Adrenal gland (tissue), 19 donors: ENCODE measurements at places on chromosomes 3 and 15. TPM values are rescaled to one million over a fixed set of nuclear protein-coding genes. Genes with fewer than 3 reads are reported as not detected.

EDC3 gene
- 23.7 TPM for total RNA-seq

DNA sequence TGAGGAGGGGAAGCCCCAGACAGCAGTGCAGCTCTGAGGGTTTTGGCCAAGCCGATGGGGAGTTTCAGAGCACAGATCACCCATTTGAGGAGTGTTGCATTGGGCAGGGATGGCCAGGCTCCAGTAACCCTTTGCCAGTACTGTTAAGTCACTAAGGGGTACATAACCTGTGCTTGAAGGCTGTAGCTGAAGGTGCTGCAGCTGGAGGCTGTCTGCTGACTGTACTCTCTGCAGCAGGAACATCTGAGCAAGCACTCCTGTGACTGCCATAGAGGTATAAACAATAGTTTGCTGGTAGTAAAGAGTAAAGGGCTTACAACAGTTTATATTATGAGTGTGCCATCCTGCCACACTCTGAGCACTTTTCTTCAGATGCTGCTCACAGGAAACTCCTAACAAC is 297.8 kb downstream of the EPHA3 start:
- DNase-seq, result no peak

NR1I2 gene
- total RNA-seq, result not detected

HYAL1 gene
- 35.6 TPM for total RNA-seq

DNA sequence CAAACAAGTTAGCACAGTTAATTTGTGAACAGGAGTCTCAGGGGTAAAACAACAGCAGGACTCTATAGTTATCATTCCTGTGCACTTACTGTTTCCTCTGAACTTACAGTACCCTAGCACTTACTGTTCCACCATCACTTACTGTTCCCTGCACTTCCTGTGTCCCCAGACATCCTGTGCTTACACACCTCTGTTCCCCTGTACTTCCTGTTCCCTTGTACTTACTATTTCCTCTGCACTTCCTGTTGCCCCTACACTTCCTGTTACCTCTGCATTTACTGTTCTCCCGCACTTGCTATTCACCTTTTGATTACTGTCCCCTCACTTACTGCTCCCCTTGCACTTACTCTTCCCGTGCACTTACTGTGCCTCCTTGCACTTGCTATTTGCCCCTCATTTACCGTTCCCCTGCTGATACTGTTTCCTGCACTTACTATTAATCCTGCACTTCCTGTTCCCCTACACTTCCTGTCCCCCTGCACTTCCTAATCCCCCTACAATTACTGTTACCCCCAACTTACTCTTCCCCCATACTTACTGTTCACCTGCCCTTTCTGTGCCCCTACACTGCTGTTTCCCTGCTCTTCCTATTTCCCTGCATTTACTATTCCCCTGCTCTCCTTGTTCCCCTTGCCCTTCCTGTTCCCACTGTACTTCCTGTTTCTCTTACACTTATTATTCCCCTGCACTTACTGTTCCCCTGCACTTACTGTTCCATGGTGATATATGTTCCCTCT is 30.3 kb downstream of the TPRA1 start:
- no peak for DNase-seq

DNA sequence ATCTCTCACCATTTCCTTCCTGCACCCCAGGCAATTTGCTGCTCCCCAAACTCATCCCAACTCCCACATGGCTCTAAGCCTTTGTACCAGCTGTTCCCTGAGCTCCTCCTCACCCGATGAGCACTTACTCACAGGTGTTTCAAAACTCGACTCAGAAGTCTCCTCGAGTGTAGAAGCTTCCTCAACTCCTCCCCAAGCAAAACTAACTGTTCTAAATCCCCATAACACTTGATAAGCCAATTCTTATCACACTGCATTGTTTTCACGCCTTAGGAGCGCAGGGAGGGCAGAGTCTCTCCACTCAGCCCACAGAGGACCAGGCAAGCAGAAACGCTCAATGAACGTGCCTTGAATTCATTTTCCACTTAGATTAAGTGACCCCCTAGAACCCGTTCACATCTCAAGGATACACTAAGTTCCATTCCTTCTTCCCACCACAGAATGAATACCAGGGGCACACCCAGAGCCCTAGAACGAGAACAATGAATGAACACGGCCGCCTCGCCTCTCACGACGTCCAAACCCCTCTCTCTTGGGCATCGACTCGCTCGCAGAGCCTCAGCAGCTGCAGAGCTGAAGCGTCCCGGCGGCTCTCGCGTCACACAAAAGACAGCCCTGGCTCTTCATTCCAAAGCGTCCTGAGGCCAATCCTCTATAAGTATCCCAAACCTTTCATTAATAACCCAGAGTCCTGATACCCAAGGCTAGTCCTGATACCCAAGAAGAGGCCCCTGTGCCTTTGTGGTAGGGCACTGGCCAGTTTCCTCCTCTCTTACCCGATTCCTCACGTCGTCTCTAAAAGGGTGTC is 1.1 kb downstream of the RAF1 start:
- DNase-seq, result peak; percentile 52

ZDHHC19 gene
- total RNA-seq, result 18.7 TPM

DNA sequence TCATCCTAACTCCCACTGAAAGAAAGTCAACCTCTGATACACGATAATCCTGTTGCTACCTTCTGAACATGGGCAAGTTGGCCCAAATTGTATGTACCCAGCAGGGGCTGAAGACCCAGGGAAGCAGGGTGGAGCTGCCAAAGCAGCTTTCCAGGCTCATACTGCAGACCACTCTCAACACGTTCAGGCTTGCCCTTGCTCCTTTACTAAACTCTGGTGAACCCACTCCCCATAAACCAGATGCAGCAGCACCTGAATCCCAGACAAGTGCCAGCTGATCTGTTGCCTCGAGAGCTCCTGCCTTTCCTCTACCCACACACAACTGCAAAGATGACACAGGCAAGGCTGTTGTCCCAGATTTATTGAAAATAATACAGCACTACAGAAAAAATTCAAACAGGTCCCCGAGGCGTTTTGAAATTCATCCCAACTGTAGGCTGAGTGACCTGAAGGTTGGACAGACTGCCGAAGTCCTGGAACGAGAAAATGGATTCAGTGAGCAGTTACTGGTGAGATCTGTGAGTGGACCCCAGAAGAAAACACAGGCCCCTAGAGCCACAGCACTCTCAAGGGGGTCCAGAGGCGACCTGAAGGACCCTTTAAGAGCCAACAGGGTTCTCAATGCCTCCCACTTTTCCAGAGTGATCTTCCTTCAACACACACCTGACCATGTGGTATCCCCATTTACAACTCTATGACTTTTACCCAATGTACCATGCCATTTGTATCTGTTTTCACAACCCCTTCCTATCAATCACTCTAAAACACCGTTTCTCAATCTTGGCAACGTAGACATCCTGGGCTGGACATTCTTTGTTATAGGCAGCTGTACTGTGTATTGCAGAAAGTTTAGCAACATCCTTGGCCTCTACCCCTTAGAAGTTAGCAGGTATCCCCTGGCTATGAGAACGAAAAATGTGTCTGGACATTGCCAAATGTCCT is 3.6 kb downstream of the RPS17 start:
- DNase-seq, result no peak

DNA sequence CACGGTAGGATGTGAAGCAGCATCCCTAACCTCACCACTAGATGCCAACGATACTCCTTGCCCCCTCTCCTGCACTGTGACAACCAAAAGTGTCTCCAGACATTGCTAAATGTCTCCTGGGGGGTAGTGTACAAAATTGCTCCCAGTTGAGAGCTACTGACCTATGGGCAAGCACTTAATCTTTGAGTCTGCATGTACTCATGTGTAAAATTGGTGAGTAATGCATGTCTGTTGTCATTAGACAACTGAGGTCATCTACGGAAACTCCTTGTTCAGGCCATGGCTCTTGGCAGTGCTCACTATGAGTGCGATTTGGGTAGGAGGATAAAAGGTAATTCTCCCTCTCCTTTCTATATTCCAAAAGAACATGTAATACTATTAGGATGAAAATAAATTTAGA is 29.2 kb downstream of the PDHB start:
- no peak for DNase-seq

- no peak for DNase-seq
Observed at GRCh38 chr3:36933540-36934296, 11.1 kb downstream of the TRANK1 start.

DNA sequence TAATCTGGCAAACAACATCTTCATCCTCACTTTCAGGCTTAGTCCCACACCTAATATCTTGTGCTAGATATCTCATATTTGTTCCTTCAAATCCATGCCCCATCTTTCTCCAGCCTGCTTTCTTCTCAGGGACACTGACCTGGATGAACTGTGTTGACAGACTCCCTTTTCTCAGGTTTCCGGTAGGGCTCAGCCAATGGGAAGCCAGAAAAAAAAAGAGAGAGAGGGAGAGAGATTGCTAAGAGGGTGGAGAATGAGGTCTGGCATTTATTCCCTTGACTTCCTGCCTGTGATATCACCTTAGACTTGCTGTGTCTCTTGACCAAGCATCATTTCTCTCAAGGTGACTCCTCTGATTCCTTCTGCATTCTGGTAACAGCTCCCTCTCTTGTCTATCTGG is 145.6 kb upstream of the ABI3BP start:
- no peak for DNase-seq

- DNase-seq, result no peak
Observed at GRCh38 chr15:88509321-88509720, 37.2 kb downstream of the DET1 start.

GRCh38 chr15:91165850-91166249 is 65.8 kb downstream of the SV2B start:
- no peak for DNase-seq

DNA sequence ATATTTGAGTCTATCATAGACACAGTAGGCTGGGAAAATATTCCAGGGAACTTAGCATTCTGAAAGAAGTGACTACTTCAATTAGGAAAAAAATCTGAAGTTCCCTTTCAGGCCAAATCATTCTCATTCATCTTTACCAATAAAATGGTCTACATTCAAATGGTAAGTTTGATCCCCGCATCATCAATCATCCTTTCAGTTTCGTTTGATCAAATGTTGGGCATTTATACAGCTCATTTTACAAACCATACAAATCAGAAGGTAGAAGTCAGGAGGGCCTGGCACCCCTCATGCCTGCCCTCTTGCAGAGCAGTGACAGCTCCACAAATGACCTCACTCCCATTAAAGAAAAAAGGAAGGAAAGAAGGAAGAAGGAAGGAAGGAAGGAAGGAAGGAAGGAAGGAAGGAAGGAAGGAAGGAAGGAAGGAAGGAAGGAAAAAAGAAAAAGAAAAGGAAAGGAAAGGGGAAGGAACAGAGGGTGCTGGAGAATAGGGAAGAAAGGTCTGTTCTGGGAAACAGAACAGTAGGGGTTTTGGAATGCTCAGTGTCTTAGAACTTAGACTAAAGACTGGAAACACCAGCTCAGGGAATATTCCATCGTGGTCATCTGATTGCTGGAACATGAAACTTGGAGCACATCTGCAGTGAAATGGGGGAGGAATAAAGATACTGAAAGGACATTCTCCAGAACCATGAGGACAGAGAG is 86.1 kb downstream of the XXYLT1 start:
- no peak for DNase-seq

GRCh38 chr3:28575746-28576613 is 227.4 kb upstream of the AZI2 start:
- no peak for DNase-seq

DNA sequence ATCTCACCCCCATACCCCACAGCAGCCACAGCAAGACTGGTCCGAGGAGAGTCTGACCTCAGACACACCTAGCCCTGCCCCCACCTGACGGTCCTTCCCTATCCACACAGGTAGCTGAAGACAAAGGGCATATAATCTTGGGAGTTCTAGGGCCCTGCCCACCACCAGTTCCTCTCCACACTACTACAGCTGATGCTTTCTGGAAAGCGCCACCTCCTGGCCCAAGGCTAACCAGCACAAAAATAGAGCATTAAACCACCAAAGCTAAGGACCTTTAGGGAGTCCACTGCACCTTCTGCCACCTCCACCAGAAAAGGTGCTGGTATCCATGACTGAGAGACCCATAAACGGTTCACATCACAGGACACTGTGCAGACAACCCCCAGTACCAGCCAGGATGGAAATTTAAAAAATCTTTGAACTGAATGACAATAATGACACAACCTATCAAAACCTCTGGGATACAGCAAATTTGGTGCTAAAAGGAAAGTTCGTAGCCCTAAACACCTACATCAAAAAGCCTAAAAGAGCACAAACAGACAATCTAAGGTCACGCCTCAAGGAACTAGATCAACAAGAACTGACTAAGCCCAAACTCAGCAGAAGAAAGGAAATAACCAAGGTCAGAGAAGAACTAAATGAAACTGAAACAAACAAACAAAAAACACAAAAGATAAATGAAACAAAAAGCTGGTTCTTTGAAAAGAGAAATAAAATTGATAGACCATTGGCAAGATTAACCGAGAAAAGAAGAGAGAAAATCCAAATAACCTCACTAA is 122.1 kb upstream of the TPRG1 start:
- no peak for DNase-seq

- no peak for DNase-seq
Observed at GRCh38 chr3:47444103-47444502, 31.6 kb downstream of the SCAP start.

GRCh38 chr3:172136330-172136729 is 97.0 kb downstream of the FNDC3B start:
- DNase-seq, result no peak

GOLGA6B gene
- total RNA-seq, result not detected

SEMA3B gene
- total RNA-seq, result 370 TPM

GRCh38 chr15:78195735-78196201 is 38.6 kb downstream of the ACSBG1 start:
- peak; percentile 51 for DNase-seq

GRCh38 chr3:90016555-90016954 is 909.1 kb downstream of the EPHA3 start:
- DNase-seq, result no peak

SLC26A6 gene
- total RNA-seq, result 7.8 TPM

DNA sequence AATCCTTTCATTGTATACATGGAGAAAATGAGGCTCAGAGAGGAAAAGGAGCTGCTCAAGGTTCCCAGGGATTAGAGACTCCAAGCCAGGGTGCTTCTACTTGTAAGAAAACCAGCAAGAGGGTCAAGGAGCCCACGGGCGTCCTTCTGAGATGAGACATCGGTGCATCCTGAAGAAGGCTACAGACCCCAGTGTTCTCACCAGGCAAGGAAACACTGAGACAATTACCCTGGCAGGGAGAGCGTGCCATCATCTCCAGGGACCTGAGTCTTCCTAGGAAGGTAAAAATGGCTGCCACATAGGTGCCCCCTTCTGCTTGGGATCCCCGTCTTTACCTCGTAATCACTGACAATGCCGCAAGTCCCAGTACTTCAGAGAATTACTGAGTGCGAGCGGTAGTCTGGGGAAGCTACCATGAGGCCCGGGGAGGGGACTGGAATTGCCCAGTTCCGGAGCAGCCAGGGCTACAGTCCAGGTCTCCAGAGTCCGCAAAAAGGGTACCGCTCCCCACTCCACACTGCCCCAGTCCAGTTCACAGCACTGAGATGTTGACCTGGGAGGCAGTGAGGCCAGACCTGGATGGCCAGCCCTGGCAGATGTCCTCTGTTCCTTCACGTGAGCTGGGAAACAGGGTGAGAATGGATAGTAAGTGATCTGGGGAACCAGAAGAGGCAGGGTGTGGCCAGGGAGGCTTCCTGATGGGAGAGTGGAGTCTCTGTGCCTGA is 164.7 kb upstream of the SMAD3 start:
- DNase-seq, result no peak

POC1A gene
- total RNA-seq, result 6.6 TPM

GRCh38 chr3:182722907-182723306 is 70.4 kb upstream of the ATP11B start:
- DNase-seq, result no peak

GP9 gene
- total RNA-seq, result 1.6 TPM

GRCh38 chr15:87623832-87624231 is 632.7 kb downstream of the NTRK3 start:
- no peak for DNase-seq

B3GALNT1 gene
- total RNA-seq, result 8.5 TPM

FBXL22 gene
- total RNA-seq, result 0.69 TPM
